Neural progenitor cell (in vitro differentiated cells): ENCODE measurements at places on chromosomes 13 and 19.
A peak's percentile ranks its signal among the peaks of the same experiment; 100 is the strongest.

DNA sequence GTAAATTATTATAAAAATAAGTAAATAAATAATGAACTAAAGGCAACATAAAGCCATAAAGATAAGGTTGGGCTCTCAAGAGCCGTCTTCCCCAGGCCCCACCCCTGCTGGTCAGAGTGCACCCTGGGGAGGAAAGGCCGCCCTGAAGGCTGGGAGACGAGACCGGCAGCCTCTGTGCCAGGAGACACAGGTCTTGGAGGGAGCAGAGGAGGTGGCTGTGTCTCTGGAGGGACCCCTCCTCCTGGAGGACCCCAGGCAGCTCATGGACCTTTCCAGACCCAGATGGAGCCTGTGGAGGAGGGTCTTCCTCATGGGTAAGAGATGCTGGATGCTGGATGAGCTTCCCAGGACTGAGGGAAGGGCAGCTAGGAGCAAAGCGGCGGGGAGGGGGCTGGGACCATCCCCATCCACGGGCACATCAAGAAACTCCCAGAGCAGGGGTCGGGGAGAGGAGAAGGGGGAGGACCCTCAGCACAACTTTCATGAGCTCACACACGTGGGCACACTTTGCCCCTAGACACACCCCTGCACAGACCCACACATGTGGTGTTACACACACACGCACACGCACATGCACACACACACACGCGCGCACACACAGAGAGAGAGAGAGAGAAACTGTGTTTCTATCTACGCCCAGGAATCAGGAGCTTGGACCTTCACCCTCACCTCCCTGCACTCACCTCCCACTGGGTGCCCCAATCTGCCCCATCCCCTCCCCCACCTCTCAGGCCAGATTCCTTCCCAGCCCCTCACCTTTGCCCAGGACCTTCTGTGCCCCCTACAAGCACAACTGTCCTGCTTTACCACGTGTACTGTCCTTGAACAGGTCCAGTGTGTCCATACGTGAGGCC, at the start of gene CEACAM18:
Gene CEACAM18 (plus strand): TSS at position 159 of the 854 bp plus-strand sequence.
- no peak for DNase-seq

- DNase-seq, result no peak
Measured at GRCh38 chr13:114106991-114107685, 25.3 kb downstream of the RASA3 start.

DNA sequence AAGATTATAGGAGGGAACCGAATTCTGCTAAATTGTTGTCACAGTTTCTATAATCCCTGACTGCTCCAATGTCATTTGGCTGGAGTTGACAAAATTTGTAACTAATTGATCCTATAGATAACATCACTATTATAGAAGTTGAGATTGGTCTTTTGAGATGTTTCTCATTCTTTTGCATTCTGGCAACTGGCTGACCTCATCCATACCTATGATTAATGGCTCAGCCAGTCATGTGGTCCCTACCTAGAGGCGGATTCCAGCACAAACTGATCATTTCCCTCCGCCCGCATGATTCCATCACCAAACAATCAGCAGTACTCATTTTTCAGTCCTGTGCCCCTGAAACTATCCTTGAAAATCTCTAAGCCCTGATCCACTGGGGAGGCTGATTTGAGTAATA, 4.2 kb downstream of the PSG2 start:
- DNase-seq, result no peak

GRCh38 chr19:31586282-31586681, 237.0 kb upstream of the TSHZ3 start:
- DNase-seq, result no peak

- no peak for DNase-seq
Measured at GRCh38 chr19:54254195-54254906, 2.7 kb downstream of the LILRB5 start.

DNA sequence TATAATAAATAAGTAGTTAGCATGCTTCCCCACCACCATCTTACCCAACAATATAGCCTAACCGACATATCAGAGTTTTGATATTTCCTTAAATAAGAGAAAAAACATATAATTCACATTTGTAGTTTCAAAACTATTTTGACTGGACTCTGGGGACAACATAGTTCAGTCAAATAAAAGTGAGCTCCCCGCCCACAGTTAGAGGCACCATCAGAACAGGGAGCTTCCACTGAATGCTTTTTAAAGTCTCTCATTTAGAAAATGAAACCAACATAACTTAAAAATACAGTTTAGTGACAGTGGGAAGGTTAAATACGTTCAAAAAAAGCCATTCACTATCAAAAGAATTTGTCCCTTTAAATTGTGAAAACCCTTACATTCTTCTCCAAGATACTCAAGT, 92.8 kb downstream of the EPSTI1 start:
- no peak for DNase-seq

DNA sequence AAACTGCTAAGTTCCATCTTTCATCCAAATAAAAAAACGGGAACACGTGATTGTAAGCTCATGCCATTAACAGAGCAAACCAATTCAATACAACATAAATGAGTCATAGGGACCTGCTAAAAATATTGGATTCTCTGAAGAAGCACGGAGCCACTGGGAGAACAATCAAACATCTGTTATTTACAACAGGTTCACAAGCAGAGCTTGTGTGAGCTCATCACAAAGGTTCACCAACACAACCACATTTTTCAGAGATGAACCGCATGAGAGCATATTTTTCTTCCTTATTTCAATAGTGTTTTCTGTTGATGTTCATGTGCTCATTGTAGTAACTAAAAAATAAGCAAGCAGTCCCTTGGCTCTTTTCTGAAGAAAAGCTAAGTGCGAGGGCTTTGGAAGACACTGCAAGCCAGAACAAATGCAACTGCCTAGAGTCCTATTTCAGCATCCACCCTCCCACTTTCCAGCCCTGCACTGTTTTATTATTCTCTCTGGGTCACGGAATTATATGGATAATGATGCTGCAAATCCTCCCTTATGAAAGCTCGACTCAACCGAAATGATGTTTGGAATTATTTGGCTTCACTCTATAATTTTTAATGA, 545.8 kb downstream of the LIG4 start:
- DNase-seq, result no peak

DNA sequence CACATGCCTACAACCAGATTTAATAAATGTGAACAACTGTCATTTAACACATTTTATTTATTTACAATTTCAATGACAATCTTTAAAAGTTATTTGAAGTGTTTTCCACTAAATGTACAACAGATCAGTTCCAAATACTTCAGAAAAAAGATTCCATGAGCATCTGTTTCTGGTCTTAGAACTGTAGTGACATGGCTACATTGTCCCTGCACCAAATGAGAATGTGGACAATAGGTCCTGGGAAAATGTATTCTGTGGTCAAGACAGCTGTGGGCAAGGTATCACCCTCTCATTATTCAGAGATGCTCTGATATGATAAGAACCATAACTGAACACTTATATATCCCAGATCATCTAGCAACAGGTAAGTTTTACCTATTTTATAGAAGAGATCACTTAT, 43.7 kb downstream of the ELF1 start:
- no peak for DNase-seq

GRCh38 chr19:6958791-6959190, 62.4 kb downstream of the MBD3L2B start:
- DNase-seq, result no peak

DNA sequence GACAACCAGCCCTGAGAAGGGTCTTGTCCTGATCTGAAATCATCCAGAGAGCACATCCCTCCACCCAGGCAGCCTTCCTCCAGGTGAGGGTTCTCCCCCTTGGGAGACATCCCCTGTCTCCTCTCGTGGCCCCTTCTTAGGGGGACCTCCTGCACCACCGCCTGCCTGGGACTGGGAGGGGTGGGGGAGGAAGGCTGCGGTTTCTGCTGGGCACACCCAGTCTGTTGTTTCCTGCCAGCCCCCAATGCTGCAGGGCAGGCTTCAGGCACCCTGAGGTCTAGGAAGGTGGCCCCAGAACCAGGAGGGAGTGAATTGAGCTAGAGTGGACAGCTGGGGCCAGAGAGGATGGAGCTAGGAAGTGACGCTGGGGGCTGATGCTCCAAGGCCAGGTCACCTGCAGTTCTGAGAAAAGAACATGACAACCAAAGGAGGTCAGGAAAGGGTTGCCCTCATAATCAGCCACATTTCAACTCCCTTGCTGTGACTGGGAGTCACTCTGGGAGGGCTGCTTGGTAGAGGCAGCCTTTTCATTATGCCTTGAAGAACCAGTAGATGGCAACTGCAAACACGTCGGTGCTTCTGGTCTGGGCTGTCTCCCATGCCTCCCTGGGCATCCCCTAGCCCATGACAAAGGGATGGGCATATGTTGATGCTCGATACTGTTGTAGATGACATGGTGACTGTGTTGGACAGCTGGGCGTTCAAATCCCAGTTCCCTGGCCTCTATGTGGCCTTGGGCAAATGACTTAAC, 1.4 kb downstream of the ARHGEF18 start:
- no peak for DNase-seq

GRCh38 chr19:4267101-4267900, 11.8 kb upstream of the SHD start:
- DNase-seq, result peak; percentile 87

GRCh38 chr13:25860265-25860664, 191.6 kb downstream of the SHISA2 start:
- DNase-seq, result no peak

GRCh38 chr13:20049558-20050473, 91.3 kb downstream of the ZMYM2 start:
- DNase-seq, result no peak

- no peak for DNase-seq
Measured at GRCh38 chr19:45793178-45793564, 526 bp upstream of the DMWD start.
